ENCODE measurements at places on chromosomes 16 and 17.

DNA sequence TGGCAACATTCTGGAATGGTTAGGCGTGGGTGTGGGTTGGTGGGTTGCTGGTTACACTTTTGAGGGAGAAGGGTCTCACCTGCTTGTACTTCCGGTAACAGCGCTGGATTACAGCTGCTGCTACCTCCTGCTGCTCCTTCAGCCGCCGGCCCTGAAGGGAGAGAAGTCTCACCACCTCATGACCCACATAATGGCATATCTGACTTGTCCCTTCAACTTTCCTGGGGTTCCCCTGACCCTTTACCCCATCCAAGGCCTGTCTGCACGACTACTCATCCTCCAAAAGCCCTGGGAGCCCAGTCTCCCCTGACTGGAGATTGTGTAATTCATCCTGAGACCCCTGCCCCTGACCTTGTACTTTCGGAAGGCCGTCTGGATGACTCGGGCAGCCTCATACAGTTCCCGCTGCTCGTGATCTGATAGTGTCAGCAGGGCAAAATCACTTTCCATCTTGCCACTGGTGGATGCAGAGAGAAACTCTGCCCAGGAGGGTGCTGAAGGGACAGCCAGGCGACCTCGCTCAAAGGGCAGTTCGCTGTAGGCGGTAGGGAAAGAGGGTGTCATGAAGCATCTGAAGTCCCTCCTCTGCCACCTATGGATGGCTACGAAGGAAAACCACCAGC, 2.0 kb upstream of the SPAG7 start:
- no peak for DNase-seq

GRCh38 chr16:1915732-1916639, 2.2 kb downstream of the HS3ST6 start:
- DNase-seq, result no peak

DNA sequence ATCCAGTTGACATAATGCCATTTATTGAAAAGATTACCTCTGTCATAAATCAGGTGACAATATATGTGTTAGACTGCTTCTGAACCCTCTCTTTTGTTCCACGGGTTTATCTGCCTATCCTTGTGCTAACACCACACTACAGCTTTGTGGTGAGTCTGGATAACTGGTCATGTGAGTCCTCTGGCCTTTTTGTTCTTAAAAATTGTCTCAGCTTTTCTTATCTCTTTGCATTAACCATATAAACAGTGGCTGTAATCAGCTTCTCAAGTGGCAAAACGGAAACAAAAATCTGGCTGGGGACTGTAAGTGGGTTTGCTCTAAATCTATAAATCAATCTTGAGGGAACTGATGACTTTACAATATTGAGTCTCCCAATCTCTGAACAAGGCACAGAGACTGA, 44.6 kb downstream of the STX8 start:
- no peak for DNase-seq

GRCh38 chr16:78645657-78646056, 546.2 kb downstream of the WWOX start:
- no peak for DNase-seq

DNA sequence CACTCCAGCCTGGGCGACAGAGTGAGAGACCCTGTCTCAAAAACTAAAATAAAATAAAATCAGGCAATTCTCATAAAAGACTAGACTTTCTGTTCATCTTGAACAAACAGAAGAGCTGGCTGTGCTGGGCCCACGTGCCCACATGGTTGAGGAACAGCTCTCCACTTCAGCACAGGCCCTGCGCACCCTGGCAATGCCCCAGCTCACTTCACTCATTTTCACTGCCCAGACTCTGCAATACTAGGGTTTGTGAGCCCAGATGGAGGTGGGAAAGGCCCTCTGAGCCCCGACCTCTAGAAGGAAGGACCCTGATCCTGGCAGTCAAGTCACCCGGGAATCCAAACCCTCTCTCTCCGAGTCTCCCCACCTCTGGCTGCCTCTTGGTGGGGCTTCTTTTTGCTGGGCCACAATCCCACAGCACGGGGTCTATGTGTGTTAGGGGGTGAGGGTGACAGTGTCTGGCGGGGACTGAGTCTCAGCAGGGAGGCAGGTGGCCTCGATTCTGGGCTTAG, 14.8 kb downstream of the MYLK3 start:
- no peak for DNase-seq

DNA sequence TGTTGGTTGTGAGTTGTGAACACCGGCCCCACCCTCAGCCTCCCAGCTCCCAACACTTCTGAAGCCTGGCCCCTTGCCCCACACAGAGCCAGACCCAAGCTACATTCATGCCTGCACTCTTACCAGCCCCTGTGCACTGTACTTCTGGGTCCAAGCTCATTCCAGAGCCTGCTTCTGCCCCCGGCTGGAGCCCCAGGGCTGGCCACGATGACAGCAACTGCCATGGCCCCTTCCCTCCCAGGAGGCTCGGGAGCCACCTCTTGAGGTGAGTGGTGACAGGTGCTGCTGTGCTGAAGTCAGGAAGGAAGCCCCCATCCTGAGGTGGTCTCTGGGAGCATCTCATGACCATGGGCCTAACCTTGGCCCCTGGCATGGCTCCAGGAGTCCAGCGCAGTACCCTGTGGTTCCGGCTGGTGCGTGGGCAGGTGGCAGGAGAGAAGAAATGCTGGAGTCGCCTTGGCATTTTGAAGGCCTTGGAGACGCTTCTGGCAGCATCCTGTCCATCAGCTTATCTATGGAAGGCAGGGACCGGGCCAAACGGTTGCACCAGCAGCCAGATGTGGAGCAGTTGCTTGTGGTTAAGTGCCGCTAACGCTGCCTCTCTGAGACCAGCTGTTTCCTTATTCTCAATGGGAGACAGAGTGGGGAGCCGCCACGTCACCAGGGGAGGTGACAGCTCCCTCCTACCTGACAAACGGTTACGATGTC, 3.9 kb upstream of the CDT1 start:
- no peak for DNase-seq

GRCh38 chr17:4948166-4948930, at the start of gene PFN1:
Gene PFN1 (minus strand): TSS chr17:4948530. CDS start chr17:4948394, 136 bp downstream.
- DNase-seq, result peak; percentile 89

DNA sequence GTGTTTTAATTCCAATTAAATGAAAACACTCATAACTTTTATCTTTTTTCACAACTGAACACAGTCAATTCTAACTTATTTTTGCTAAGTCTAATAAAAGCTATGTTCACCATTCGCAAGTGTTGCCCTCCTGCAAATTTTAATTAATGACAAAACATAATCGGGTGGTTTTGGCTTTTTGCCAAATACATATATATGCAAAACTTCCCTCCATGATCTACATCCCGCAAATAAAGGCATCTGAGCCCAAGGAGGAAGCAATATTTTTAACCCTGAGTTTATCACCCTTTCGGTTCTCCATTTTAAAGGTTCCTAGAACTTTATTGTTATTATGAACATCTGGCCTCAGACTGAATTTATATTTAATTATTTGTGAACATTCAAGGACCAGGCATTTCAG, 507.9 kb downstream of the CDH13 start:
- no peak for DNase-seq

- DNase-seq, result no peak
Measured at GRCh38 chr17:62637809-62638208, 10.3 kb downstream of the MRC2 start.

- DNase-seq, result no peak
Measured at GRCh38 chr16:70610273-70611223, 35.8 kb upstream of the IL34 start.

GRCh38 chr16:61371388-61371787, 664.9 kb downstream of the CDH8 start:
- no peak for DNase-seq

- no peak for DNase-seq
Measured at GRCh38 chr17:81075307-81075706, 40.4 kb downstream of the BAIAP2 start.

DNA sequence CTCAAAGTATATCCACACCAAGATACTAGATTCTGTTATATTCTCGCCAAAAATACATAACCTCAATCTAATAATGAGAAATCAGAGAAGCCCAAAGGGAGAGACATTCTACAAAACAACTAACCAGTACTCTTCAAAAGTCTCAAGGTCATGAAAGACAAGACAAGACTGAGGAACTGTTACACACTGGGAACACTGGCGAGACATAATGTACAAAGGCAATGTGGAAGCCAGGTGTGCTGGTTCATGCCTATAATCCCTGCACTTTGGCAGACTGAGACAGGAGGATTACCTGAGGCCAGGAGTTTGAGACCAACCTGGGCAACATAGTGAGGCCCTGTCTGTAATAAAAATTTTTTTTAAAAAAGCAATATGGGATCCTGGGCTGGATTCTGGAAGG, 85.9 kb downstream of the SPAG9 start:
- DNase-seq, result no peak

DNA sequence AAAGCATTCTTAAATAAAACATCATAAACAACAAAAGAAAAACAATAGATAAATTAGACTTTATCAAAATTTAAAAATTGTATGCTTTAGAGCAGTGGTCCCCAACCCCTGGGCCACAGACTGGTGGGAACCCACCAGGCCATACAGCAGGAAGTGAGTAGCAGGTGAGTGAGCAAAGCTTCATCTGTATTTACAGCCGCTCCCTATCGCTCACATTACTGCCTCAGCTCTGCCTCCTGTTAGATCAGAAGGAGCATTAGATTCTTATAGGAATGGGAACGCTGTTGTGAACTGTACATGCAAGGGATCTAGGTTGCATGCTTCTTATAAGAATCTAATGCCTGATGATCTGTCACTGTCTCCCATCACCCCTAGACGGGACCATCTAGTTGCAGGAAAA, 51.5 kb downstream of the GNAO1 start:
- DNase-seq, result no peak
